ENCODE measurements at places on chromosomes 3 and 15.

GRCh38 chr3:124904835-124905492, 17.8 kb upstream of the ITGB5 start:
- DNase-seq: no peak

DNA sequence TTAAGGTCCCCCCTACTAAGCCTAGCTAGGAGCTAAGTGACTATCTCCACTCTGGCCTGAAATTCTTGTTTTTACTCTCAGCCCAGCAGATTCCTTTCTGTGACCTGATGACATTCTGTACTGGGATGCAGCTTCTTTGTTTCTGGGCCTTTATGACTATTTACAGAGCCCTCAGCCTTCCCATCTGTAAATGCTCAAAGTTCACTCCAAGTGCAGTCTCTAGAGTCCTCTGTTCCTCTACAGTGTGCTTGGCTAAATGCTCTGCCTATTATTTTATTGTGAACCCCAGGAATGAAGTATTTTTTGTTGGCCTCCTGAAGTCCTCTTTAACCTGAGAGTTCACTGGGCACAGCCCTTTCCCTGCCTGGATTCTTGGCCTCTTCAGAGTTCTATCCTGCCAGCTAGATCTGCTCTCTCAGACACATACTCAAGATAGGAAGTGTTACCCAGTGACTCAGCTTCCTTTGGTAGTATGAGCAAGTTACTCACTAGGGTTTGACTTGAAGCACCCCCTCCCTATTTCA, 278.1 kb upstream of the P2RY1 start:
- DNase-seq: no peak

- DNase-seq: no peak
These were observed 96.0 kb upstream of the TSC22D2 start for GRCh38 chr3:150312018-150312657.

DNA sequence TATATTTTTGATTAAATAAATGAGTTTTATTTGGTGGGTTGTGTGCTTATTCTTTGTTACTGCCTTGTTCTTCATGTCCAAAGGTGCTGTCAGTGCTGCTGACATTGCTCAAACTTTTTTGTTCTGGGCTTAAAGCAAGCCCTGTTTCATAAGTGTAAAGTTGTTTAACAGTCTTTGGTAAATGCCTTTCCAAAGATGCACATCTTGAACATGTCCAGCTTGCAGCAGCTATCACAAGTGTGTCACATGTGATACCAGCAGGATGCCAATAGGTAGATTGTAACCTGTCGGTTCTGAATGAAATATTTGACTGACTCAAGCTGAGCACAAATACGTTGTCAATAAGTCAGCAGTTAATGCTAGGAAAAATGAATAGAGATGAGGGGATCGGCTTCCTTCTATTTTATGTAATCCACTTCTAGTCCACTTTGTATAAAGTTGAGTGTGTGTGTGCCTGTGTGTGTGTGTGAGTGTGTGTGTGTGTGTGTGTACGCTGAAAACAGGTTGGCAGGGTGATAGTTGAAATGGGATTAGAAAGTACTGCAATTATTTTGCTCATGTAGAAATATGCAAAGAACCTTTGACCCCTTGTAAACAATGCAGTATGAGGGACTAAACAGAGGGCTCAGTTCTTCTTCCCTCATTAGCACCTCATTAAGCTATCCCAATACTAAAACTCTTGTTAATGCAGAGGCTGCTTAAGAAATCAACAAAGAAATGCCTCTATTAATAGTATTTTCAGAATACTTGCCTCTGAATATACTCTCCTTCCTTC, 986.5 kb downstream of the TUSC7 start:
- DNase-seq: no peak

DNA sequence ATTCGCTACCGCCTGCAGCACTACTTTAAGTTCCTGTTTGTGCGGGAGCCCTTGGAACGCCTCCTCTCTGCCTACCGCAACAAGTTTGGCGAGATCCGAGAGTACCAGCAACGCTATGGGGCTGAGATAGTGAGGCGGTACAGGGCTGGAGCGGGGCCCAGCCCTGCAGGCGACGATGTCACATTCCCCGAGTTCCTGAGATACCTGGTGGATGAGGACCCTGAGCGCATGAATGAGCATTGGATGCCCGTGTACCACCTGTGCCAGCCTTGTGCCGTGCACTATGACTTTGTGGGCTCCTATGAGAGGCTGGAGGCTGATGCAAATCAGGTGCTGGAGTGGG, 995 bp downstream of the CHST14 start:
- no peak for DNase-seq

DNA sequence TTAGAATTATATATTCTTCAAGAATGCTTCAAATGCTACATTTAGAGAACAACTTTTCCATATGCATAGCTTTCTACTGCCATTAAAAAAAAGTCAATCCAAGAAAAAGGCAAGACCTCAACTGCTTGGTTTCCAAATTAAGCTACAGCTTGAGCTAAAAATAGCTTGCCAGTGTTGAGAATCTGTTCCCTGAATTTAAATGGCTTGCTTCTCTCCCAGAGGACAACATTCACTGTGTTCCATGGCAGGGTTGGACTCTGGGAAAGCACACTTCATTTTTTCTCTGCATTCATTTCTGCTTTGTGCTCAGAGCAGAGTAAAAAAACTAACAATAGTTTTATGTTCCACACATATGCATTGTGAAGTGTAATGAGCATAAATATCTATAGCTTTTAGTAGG, 50.3 kb upstream of the ACTL6A start:
- no peak for DNase-seq

- DNase-seq: no peak
These were observed 29.3 kb upstream of the MYO1E start for GRCh38 chr15:59401824-59402569.

GRCh38 chr3:12965999-12966846, 107.0 kb downstream of the IQSEC1 start:
- DNase-seq: no peak

DNA sequence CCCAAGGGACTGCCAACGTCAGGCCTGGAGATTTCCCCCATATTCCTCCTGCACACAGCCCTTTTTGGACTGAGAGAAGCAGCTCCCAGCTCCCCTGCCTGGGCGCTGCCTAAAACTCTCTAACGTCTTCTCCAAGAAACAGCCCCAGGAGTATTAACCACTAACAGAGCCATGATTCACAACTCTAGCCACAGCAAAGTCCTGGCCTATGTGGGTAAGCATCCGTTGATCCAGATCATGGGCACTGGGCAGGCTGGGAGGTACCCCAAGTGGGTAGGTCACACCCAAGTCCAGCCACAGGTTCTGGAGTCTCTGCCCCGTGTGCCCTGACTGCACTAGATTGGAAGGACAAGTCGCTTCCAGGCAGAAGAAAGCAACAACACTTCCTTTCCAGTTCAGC, 31.9 kb downstream of the NBEAL2 start:
- no peak for DNase-seq

DNA sequence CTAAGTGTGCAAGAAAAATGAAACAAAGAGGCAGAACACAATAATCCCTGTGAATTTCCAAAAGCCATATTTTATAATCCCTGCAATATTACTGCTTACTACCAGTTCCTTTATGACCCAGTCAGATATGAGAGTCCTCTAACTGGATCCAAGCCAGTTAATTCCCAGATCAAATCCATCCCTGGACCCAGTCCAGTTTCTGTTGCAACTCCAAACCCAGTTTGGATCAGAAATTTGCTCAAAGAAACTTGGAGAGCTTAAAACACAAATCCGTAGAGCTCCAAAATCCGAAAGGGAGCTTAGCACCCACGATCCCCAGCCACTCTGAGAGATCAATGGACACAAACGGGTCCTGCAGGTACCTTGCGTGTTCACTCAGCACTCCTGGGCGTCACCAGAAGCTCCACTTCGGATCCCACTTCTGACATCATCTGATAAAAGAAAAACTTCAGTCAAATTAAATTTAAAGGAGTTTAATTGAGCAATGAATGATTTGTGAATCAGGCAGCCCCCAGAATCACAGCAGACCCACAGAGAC, 32.6 kb upstream of the THUMPD3 start:
- DNase-seq: no peak

GRCh38 chr3:194081826-194082225, 54.1 kb upstream of the HES1 start:
- DNase-seq: no peak
